Fibroblast of skin of right quadriceps (primary cell): ENCODE measurements at places on chromosomes 2 and 18.

- DNase-seq: no peak
These were observed 235.0 kb downstream of the MBD5 start for GRCh38 chr2:148255929-148256328.

DNA sequence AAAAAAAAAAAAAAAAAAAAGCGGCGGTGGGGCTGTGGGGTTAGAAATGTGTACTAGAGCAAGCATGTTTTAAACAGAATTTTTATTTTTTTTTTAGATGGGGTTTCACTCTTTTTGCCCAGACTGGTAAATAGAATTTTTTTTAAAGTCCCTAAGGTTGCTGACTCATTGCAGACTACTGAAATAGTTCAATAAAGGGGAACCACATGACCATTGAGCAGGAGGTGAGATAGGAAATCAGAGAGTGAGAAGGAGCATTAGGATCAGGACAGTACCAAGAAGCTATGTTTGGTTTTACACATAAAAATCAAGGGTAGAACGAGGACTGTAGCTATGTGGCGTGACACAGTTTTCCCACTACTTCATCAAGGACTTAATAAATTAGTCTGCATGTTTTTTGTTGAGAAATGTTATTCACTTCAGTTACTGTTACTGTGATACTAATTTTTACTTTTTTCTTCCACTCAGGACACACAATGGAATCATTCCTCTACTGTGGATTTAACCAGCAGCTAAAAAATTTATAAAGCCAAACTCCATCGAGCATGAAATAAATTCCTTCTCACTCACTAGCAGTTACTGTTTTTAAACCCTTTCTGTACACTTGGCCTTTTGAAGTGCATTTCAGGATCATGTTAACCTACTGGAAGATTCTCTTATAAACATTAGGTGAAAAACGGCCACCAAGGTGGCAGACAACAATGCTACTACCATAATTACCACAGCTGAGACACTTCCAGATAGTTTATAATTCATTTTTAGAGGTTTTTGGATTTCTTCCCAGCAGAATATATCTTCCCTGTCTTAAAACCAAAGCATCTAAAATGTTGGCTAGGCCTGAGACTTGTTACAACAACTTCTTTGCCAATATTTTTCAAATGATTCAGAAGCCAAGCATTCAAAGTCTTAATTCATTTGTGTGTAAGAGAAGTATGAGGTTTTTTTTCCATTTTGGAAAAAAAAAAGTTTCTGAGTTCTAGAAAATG, 33.2 kb downstream of the LAMA1 start:
- DNase-seq: peak; percentile 88

- DNase-seq: no peak
These were observed 35.8 kb upstream of the EML6 start for GRCh38 chr2:54687595-54688152.

- no peak for DNase-seq
These were observed 169.1 kb downstream of the DCDC2C start for GRCh38 chr2:3872451-3872850.

GRCh38 chr18:6435731-6436130, 21.0 kb upstream of the L3MBTL4 start:
- no peak for DNase-seq

DNA sequence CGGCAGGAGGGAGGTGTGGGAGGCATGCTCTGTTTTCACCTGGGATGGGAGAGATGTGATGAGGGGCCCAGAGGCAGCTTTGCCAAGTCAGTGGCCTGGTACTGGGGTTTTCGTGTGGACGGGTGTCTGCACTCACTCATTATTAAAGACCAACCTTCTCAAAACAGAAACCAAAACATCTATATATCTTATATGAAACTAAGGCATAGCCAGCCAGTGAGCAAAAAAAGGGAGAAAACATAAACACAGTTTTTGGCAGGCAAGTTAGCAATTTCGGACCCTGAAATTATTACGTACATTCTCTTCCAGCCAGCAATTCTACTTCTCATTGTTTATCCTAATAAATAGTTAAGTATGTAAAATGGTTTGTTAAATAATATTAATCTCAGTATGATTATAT, 181.1 kb upstream of the SMAD2 start:
- no peak for DNase-seq

- DNase-seq: no peak
These were observed 193.5 kb upstream of the NDUFV2 start for GRCh38 chr18:8908792-8909510.

DNA sequence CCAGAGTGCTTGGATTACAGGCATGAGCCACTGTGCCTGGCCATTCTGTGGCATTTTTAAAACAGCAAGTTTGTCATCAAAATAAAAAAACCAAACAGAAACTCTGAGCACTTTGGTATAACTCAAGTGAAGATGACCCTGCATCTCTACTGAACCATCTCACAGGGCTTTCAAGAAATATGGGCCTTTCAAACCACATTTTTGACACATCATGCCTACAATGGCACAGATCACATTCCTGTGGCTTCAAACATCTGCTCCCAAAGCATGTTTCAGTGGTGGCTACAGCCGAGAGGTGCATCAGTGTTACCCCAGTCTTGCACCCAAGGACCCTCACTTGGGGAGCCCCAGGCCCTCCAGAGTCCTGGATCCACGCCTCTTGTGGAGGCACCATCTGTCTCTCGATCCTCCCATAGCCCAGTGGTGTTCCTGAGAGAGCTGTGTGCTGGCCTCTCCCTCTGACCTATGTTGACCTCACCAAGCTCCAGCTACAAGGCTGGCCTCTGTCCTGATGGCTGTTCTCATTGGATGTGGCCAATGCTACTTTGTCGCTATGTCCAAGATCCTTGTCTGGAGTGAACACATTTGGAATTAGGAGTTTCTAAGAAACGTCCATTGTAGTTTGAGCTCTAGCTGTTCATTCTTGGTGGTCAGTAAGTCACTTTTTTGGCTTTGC, 55.2 kb upstream of the RALBP1 start:
- DNase-seq: peak; percentile 59

GRCh38 chr2:189142893-189143759, 36.4 kb downstream of the COL5A2 start:
- peak; percentile 30 for DNase-seq

DNA sequence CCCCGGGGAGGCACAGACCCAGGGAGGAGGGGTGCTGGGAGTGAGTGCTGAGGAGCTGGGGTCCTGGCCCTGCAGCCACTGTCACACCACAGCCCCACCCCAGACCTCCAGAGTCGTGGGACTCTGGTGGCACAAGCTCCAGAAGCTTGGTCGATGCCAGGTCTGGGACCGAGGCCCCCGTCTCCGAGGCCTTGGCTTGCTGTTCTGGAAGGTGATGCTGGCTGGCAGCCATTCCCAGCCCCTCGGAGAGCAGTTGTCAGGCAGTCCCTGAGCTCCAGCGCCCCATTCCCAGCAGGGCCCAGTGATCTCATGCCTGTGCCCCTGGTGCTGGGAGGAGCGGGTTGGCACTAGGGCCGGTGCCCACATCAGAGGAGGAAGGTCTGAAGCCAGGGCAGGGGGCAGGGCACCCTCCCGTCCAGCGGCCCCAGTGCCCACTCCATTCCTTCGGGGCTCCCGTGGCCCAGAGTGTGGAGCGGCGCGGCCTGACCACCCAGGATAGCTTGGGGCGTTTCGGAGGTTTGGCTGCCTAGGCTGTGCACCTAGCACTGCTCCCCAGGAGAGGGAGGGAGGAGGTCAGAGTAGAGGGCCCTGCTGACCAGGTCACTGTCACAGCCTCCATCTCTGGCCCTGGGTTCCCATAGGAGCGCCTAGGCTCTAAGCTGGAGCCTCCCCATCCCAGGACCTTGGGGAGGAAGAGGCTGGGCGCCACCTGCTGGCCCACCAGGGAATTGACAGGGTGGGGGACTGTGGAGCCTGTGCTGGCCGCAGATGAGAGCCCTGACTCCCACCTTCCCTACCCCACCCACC, 16.8 kb upstream of the ALPI start:
- peak; percentile 11 for DNase-seq

DNA sequence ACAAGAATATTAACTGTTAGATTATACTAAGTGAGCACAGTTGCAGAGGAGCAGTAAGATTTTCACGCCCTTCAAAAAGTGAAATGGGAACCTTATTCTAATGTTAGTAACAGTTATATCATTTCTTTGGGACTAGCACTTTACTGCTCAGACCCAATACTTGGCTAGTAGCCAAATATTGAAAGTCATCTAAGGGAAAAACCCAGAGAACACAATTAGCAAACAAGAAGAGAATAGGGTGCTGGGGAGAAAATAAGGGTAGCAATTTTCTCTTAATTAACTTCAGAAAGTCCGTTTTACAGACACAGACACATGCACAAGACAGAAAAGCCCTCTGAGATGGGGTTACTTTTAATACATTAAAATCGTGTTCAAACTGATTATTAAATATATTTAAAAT, 71.8 kb downstream of the ID2 start:
- DNase-seq: no peak

DNA sequence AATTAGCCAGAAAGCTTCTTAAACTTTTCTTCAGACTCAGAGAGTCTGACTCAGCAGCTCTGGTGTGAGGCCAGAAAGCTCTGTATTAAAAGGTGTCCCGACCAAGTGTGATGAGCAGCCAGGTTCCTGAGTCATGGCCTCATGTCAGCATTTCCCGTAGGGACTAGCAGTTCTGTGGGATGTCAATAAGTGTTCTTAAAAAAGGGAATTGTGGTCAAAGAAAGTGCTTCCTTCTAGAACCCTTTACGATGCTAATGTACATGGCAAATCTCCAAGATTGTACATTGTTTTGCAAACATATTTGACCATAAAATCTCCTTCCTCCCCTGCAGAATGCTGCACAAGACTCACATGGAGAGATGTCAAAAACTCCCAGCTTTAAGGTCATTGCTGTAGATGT, 80.1 kb downstream of the PLA2R1 start:
- DNase-seq: peak; percentile 90

- no peak for DNase-seq
These were observed 327.7 kb downstream of the RAD51AP2 start for GRCh38 chr2:17190527-17190926.

GRCh38 chr2:37664231-37664643, 7.2 kb downstream of the CDC42EP3 start:
- no peak for DNase-seq

- DNase-seq: no peak
These were observed 61.7 kb downstream of the STRADB start for GRCh38 chr2:201513271-201513670.

GRCh38 chr2:132929786-132930185, 259.8 kb upstream of the LYPD1 start:
- no peak for DNase-seq

- no peak for DNase-seq
These were observed 27.6 kb upstream of the NEMP2 start for GRCh38 chr2:190562121-190562520.

- DNase-seq: no peak
These were observed 54.6 kb upstream of the SPTBN1 start for GRCh38 chr2:54401554-54401953.

DNA sequence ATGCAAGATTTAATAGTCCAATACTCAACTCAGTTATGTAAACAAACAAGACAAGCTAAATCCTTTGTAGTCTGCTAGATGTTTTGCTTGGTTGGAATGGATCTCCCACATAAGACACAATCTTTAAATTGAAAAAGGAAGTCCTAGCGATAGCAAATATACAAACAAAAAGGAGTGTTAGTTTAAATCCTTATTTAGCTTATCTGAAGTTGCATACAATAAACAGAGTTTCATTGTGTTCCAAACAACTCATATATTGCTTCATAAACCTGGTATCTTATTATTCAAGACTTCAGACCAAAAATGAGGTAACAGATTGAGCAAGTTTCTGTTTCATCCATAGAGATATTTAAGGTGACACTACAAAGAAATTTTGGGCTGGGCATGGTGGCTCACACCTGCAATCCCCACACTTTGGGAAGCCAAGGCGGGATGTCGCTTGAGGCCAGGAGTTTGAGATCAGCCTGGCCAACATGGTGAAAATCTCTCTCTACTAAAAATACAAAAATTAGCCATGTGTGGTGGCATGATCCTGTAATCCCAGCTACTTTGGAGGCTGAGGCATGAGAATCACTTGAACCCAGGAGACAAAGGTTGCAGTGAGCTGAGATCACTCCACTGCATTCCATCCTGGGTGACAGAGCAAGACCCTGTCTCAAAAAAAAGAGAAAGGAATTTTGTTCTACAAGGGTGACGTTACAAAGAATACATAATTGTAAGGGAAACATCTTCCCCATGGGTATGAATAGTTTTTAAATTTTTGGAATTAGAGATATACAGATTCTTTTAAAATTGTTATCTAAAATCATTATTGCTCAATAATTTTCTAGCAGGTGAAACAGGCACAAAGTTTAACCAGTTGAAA, 150.5 kb upstream of the L3MBTL4 start:
- DNase-seq: no peak

GRCh38 chr2:8146132-8147005, 535.5 kb upstream of the ID2 start:
- no peak for DNase-seq

DNA sequence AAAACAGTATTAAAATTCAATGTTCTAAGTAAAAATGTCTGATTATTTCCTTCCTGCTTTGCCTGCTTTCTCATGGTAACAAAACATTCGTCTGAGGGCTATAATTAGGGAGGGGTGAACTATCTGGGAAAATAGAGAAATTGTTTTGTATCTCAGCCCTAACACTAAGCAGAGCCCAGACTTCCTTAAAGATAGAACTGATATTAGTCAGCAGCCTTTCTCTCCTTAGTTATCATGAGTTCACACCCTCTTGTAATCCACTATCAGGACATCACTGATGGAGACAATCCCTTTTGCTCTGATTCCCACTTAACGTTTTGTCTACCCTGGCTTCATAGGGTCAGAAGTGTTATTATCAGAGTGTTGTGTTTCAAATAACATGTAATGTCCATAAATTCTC, 701.1 kb upstream of the ZEB2 start:
- no peak for DNase-seq

DNA sequence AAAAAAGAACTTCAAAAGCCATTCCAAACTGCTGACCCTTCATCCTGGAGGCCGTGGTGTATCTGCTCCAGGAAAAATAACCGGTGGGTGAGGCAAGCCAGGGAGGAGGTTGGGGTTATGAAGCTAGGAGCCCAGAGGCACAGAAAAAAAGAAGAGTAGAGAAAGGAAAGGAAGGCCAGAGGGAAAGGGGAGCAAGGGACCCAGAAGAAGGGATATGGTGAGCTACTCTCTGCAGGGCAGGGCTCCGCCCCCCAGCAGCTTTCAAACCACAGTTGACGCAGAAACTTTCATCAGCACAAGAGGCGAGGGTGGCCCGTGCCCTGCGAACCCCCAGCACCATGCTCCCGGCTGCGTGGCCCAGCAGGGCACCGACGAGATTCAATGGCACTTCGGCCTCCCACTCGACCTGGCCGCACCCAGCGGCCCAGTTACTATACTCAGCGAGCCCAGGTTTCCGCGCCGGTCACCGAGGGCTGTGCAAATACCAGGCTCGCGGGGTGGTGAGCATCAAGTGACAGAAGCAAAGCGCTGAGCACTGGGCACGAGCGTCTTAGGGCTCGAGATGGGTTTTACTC, 665 bp downstream of the MCM6 start:
- DNase-seq: peak; percentile 68

GRCh38 chr2:235312571-235312970, 181.3 kb upstream of the AGAP1 start:
- no peak for DNase-seq

GRCh38 chr18:33507019-33507418, 66.5 kb upstream of the CCDC178 start:
- no peak for DNase-seq

GRCh38 chr18:12944709-12945108, 3.1 kb upstream of the SEH1L start:
- peak; percentile 5 for DNase-seq

- DNase-seq: no peak
These were observed 206.5 kb upstream of the FANCL start for GRCh38 chr2:58447586-58447985.

- DNase-seq: no peak
These were observed 22.2 kb upstream of the GPR55 start for GRCh38 chr2:230947235-230947576.

- DNase-seq: peak; percentile 25
These were observed 213.4 kb downstream of the CDCA7 start for GRCh38 chr2:173568054-173568453.
